ENCODE measurements at places on chromosomes 16 and 17. TPM values are rescaled to one million over a fixed set of nuclear protein-coding genes. Genes with fewer than 3 reads are reported as not detected.

DNA sequence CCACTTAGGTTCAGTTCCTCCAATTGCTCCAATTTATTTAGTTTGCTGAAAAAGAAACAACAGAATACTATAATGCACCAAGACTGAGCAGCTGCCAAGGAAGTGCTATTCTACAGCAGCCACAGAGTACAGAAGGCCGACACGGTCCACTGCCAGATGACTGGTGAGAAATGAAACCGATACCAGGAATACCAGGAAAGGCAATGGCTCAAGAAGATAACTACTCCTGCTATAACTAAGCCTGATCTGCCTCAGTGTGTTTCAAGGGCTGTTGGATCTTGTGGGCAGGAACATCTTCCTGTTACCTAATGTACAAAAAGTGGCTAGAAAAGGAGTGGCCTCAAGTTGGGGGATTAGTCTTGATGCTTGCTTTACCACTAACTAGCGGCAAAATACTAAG is 32.8 kb downstream of the MARVELD3 start:
- DNase-seq, result no peak

DNA sequence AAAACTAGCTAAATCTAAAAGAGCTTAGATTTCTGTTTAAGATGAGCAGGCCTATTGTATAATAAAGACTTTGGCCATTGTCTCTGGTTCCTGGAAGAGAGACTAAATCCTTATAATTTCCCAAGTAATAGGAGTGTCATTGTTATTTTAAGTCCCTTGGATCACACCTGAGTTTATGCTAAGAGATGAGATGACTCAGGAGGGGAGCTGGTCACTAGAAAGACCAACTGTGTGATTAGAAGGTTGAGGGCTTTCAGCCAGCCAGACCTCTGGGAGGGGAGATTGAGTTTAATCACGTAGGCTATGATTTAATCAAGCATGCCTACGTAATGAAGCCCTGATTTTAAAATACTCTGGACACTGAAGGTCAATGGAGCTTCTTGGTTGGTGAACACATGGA is 156.9 kb upstream of the C17orf78 start:
- no peak for DNase-seq

The PTRH2 gene
- polyA plus RNA-seq, result 42.4 TPM

The CX3CL1 gene
- polyA plus RNA-seq, result 0.02 TPM

DNA sequence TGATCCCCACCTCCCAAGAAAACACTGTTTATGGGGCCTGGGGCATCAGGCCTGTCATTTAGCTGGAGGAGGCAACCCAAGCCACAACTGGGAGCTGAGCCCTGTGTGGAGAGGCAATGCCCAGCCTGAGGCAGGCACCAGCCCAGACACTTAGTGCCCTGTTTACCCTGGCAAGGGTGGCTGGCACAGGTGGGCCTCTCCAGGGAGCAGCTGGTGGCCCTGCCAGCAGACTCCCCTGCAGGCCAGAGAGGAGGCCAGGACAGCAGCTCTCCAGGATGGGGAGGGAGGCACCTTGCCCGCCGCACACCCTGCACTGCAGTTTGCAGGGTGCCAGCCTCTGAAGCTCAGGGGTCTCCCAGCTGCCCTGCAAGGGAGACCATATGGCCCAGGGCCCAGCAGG is 9.1 kb upstream of the TMEM92 start:
- no peak for DNase-seq

- no peak for DNase-seq
Measured at GRCh38 chr17:72662827-72663190, 429.7 kb downstream of the SLC39A11 start.

- no peak for DNase-seq
Measured at GRCh38 chr17:78526231-78527025, 50.8 kb downstream of the DNAH17 start.

DNA sequence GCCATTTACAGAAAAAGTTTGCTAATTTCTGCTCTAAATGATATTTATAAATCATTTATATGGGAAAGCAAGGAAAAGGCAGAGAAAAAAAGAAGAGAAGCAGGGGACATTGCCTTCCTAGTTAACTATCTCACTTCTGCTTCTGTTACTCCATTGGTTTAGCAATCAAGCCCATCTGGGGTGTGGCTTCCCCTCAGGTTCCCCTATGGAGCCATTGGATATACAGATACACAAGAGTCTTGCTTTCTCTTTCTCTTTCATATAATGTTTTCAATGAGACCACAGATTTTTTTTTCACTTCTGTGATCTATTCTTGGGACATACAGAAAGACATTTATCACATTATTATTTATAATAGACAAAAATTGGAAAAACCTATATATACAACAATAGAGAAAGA is 105.6 kb upstream of the TOM1L1 start:
- no peak for DNase-seq

The PEMT gene
- polyA plus RNA-seq, result 29.8 TPM

- DNase-seq, result no peak
Measured at GRCh38 chr17:7183433-7184090, 4.4 kb upstream of the ASGR1 start.

DNA sequence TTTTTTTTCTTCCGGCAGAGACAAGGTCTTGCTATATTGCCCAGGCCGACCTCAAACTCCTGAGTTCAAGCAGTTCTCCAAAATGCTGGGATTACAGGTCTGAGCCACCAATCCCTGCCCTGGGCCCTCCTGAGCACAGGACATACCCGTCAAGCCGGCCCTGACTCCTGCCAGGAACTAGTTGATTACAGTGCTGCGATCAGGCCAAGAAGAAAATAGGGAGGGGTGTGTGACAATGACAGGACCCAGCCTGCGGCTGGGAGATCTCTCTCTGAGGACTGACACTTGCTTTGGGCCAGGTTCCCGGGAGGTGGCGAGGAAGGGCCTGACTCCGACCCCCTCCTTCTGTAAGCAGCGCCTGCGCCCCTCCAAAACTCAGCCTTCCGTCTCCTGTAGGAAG is 276.6 kb downstream of the MRTFB start:
- no peak for DNase-seq

DNA sequence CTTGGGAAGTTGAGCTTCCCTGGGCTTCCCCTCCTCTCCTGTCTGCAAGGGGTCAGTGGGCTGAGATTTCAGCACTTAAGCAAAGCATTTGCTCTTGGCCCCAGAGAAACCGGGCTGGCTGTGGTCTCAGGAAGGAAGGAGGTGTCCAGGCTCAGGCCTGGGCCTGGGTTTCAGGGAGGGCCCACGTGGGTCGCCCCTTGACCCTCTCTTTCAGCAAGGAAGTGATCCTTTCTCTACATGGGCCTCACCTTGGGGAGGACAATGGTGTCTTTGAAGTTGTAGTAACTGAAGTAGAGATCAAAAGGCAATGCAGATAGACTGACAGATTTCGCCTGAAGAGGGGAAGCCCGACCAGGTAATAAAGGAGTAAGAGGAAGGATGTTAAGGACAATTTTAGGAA is 2.7 kb downstream of the NOD2 start:
- no peak for DNase-seq

GRCh38 chr17:44738214-44738906 is 20.4 kb upstream of the ADAM11 start:
- DNase-seq, result no peak

- DNase-seq, result no peak
Measured at GRCh38 chr16:57178793-57179212, 7.0 kb downstream of the PSME3IP1 start.

DNA sequence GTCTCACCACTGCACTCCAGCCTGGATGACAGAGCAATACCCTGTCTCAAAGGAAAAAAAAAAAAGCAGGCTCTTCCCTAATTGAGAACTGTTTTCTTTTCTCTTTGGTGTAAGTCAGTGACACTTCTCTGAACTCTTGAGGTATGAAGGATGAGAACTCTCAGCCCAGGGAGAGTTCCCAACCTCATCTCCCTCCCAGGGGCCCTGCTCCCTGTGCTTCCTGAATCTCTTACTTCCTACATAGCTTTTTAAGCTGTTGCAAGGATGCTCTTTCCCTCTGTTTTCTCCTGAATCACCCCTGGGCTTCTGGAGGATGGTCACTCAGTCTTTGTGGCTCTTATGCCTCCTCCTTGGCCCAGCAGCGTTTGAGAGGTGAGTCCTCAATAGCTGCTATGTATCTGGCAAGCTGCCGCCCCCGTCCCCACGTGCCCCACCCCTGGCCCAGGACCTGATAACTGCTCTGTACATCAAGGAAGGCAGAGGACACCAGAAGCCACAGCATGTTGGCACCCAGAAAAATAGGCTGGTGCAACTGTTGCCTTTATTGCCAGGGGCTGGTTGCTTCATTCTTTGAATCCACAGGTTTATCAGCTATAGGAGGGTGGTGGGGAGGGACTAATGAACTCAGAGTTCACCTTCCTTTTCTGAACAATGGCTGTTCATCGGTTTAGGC is 24.0 kb downstream of the IGF2BP1 start:
- no peak for DNase-seq

DNA sequence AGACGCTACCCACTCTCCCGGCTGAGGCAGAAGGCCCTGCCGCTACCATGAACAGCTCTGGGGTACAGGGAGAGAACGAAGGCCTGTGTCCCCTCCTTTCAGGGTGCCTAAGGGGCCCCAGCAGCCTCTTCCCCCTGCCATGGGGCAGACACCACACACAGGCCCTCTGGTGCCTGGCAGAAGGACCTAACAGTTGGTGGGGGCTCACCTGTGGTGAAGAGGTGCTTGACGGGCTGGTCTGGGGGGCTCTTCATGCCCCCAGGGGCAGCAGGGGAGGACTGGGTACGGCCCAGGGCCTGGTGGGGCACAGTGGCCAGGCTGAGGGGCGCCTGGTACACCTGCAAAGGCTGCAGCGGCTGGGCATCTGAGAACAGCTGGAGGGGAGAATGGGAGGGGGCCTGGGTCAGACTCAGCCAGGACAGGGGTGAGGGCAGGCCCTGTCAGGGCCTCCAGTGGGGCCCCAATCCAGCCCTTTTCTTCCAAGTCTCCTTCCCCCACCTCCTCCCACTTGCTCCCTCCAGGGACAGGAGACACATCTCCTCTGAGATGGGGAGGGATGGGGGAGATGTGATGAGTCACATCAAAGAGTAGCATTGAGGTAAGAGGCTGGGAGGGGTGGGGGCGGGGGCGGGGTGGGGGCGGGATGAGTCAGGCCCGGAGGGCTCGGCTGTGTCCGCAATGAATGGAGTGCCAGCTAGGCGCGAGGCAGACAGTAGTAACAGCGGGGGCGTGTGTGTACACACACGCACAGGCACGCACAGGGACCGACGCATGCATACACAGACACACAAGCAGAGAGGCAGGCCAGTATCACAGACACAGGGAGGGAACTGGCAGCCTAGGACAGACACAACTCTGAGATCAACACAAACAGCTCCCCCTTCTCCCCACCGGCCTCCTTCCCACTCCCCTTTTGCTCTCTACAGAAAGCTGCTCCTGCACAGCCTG is 16.1 kb downstream of the G6PC3 start:
- peak; percentile 62 for DNase-seq

The PAFAH1B1 gene
- 92.8 TPM for polyA plus RNA-seq

GRCh38 chr16:55323637-55324271 is at the start of gene IRX6:
Gene IRX6, plus strand, starts transcription at chr16:55324203. Its CDS starts 889 bp downstream, at chr16:55325092.
- DNase-seq, result no peak

DNA sequence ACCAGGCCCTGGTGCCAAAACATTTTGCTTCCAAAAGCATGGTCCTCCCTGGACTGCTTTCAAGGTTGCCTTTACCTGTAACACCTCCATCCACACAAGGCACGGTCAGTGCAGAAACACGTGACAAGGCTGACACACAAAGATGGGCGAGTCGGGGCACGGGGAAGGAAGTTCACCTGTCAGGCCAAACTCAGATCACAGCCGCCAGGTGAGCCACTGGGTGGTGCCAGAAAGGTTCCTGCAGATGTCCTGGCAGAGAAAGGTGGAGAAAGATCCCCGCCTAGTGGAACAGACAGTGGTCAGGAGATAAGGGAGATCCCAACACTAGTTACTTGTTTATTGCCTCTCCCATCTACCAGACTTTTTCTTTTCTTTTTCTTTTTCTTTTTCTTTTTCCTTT is 155.3 kb downstream of the AIPL1 start:
- DNase-seq, result no peak

GRCh38 chr16:24298548-24299167 is 42.5 kb downstream of the CACNG3 start:
- DNase-seq, result no peak

All from BJ (cell line).